Activated CD4-positive, alpha-beta T cell treated with anti-CD3 and anti-CD28 coated beads, Interleukin-2, amount 10 ng/mL, durations not matched to agents 24 days and 14 days (primary cell): ENCODE measurements at places on chromosomes 7 and 10.

- no peak for DNase-seq
Observed at GRCh38 chr10:10942441-10942840, 75.2 kb upstream of the CELF2 start.

GRCh38 chr7:957418-958220 is 3.1 kb upstream of the ADAP1 start:
- no peak for DNase-seq

DNA sequence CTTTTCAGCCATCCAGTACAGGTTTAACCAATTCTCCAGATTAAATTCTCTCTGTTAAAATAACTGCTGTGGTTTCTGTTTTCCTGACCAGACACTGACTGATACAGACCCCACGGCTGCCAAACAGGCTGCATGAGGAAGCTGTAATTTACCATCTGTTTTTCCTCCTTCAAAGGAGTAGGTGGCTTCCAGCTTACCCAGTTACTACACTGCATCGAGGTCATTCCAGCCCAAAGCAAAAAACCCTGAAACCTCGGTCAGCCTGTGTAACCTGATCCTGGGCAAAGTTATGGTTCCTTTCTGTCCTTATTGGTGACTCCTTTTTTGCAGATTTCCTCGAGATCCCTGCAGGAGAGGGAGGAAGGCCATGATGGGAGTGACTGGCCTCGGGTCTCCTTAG is 27.9 kb upstream of the LOXL4 start:
- DNase-seq, result no peak

GRCh38 chr10:114631090-114631665 is 26.9 kb downstream of the ABLIM1 start:
- no peak for DNase-seq

DNA sequence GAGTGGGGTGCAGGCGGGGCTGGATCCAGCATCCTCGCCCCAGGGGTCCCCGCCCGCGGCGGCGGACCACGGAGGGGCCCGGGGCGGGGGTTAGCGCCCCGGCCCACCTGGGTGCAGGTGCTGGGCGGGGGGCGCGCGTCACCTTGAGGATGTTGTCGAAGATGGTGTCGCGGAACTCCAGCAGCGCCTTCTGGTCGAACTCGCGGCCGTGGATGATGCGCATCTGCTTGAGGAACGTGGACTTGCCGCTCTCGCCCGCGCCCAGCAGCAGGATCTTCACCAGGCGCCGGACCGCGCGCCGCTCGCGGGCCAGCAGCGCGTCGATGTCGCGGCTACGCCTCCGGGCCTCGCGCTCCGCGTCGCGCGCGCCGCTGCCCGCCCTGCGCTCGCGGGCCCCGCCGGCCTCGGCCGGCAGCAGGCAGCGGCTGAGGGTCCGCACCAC is 376 bp downstream of the GNA12 start:
- DNase-seq, result peak; percentile 81

DNA sequence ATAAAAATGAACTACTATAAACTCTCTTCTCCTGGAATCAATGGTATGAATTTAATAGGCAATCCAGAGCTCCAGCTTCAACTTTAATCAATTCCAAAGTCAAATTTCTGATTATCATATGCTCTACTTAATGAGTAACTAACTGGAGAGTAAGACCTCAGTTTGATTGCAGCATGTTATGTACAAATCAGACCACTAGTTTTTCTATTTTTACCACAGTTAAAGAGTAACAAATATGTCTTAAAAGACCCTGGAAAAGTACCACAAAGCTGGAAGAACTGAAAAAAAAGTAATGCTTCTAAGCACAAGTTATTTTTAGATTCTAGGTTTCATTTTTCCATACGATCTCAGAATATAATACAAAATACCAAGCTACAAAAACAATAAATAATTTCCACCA is 56.0 kb upstream of the TNKS2 start:
- DNase-seq, result no peak

DNA sequence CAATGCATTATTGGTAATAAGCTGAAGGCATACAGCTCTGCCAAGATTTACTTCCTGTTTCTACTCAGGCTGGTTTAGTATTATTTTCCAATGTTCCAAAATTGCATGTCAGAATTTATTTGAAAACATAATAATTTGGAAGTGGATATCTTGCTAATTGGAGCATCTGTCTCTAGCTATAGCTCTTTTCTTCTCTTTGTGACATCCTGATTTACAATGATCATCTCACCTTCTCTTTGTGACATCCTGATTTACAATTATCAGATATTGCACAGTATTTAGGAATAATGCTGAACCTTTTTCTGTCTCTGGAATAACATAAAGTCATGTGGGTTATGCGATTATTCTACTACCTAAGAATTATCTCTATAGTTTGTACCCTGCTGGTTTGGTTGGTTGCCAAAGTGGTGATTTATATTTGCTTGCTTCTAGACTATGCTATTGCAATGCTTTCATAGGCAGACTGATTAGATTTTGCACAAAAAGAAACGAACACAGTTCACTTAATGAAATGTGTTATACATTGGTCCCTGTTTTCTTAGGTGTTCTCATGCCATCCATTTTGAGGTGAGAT is 44.3 kb upstream of the CABCOCO1 start:
- no peak for DNase-seq

- DNase-seq, result no peak
Observed at GRCh38 chr10:91604553-91605534, 28.0 kb downstream of the PPP1R3C start.

GRCh38 chr7:55130395-55131141 is 111.8 kb downstream of the EGFR start:
- DNase-seq, result no peak

DNA sequence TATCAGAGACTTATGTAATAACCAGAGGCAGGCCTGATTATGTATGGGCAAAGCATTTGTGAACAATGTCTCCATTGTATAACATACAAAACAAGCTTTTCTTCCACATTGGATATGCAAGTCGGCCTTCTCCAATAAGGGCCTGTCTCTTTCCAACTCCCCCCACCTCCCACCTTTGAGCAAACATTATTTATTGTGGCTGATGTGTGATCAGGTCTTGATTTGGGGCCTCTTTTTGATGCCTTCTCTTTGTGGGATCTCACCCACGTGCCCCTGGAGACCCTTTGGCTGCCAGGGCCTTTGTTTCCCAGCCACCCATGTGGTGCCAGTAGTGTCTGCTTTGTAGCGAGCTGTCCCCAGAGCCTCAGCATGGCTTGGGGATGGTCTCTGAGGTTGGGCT is 53.0 kb downstream of the TCF7L2 start:
- DNase-seq, result no peak

DNA sequence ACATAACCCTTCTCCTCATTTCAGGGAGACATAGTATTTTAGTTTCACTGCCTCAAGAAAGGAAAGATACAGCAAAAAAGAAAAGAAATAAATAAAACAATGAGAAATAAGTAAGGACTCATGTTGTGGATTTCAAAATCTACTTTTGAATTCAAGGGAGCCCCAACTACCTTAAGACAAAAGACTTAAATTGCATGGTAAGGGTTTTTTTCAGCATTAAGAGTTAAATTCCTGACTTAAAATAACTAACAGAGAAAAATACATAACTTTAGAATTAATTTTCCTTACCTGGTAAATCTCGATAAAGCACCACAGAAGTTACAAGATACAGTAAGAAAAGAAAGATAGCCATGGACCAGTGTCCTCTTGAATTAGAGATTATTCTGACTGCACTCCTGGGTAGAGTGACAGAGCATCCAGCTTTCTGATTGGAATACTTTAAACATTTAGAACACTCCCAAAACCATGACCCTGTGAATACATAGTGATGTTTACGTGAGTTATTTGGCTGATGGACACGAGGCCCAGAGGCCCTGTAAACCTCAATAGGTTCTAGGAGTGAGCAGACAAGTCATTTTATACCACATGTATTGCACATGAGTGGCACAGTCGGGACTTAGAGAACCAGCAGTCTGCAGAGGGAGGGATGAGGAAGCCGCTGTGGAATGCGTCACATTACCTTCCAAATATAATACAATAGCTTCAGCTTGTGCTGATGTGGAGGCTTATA is 292.5 kb upstream of the SEMA3C start:
- no peak for DNase-seq

- no peak for DNase-seq
Observed at GRCh38 chr10:60141896-60142559, 235.7 kb upstream of the CCDC6 start.

DNA sequence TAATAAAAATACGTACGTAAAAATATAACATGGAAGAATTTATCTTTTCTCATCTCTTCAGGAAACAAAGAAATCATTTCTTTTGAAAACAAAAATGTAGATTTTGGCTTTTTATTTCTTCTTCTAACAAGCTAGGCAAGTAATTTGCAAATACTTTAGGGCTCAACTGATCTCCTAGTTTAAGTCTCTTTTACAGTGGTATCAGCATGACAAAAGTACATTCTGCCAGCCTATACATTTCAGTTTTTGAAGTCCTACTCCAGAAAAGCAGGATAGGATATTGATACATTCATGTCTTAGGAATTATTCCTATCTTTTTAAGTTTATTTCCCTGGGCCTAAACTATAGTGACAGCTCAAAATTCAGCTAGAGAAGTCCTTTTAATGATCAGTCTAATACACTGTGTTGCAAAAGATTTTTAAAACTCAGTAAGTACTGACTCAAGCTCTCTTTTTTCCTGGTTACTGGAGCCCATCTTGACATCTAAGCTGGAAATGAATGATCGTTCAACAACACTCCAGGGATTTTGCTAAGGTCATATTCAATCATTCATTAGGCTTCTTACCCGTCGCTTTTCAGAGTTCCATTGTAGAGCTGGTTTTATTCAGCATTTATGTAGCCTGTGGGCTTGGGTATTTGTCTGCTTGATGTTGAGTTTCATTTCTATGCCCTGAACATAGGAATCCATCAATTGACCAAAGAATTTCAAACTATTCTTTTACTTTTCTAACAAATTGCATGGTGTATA is 12.2 kb upstream of the FAM53B start:
- DNase-seq, result no peak

- no peak for DNase-seq
Observed at GRCh38 chr7:105178928-105179541, 165.0 kb downstream of the KMT2E start.

DNA sequence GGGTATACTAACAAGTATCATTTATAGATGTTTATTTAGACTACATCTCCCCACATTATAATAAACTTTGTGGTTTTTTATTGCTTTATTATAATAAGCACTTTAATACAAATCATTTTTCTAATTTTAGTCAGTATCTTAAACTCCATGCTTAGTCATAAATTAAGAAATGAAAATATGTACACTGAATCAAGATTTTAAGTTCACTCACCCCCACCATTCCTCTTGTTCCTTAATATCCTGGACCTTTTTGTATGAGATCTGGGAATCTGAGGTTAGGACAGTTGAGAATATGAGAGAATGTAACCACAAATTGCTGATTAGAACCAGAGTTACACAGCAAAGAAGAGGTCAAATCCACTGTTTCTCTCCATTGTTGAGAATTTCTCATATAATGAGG is 93.6 kb upstream of the WNT16 start:
- no peak for DNase-seq

DNA sequence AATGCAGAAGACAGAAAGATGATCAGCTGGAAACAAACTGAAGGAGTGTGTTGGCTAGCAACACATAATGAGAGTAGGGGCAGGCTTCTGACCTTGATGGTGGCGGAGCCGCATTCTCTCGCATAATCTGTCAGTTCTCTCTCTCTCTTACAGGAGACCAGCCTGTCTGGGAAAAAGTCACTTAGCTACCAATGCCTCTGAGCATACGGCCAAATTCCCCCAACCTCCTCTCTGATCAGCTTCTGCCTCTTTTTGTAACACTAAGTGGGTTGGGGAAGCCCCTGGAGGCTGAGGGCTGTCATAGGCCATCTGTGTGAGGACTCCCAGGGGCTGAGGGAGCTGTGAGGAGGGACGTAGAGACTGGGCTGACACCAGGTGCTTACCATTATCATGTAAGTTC is 104.6 kb downstream of the HIPK2 start:
- DNase-seq, result peak; percentile 63

- DNase-seq, result peak; percentile 53
Observed at GRCh38 chr7:150473902-150474301, 23.5 kb downstream of the GIMAP8 start.

DNA sequence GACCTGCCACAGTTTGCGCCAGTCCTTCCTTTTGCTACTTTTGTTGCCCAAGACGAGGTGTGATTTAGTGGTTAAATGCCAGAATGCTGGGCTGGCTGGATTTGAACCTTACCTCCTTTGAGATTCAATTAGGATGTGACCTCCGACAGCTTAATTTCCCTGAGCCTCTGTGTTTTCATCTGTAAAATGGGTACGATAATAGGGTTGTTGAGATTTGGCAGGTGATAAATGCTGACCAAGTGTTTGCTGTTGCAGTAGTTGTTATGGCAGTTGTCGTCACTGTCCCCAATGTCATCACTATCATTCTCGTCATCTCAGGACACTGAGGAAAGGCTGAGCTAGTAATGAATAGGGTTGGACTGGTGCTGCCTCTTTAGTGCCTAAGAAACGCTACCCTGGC is 61.1 kb downstream of the GRK5 start:
- DNase-seq, result peak; percentile 61

DNA sequence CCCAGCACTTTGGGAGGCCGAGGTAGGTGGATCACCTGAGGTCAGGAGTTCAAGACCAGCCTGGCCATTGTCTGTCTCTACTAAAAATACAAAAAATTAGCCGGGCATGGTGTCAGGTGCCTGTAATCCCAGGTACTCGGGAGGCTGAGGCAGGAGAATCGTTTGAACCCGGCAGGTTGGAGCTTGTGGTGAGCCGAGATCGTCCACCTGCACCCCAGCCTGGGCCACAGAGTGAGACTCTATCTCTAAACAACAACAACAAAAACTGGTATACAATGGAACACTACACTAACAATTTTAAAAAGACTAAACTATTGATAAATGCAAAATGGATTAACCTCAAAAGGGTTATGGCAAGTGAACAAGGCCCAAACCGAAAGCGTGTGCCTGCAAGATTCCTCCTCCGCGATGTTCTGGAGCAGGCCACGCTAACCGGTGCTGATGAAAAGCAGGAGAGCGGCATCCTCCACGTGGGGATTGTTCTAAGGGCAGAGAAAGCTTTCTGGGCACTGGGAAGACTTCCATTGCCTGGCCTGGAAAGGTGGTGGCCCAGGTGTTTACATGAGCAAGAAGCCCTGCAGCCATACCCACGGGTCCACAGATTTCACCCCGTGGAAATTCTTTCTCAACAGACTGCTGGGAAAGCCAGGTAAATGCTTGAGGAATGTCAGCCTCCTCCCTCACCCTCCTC is 53.8 kb downstream of the PDGFA start:
- DNase-seq, result no peak
